ENCODE measurements at places on chromosomes 3 and 15.

GRCh38 chr15:90531147-90531546 is 1.4 kb downstream of the CRTC3 start:
- no peak for DNase-seq

- no peak for DNase-seq
These were observed 60.7 kb downstream of the ABI3BP start for GRCh38 chr3:100932491-100932890.

DNA sequence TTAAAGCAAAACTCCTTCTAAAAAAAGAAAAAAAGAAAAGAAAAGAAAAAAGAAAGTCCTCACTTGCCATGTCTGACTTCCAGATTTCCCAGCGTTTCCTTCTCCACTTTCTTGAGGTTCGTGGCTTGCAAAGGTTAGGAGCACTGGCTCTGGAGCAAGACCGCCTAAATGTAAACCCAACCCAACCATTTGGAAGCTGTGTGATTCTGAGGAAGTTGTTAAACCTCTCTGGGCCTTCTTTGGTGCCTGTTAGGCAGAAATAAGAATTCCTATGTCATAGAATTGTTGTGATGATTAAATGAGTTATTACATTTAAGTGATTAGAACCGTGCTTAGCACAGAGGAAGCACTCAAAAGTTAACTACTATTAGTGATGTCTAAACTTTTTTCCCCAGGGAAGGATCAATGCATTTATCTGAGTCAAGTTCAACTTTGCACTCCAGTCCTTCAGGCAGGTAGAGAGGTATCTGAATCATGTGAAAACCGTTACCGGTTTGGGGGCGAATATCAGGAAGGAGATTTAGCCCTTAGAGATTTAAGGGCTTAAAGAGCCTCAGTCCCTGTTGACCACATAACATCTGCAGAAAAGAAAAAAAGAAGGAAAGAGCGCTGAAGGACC is 78.3 kb upstream of the HES1 start:
- DNase-seq, result no peak

DNA sequence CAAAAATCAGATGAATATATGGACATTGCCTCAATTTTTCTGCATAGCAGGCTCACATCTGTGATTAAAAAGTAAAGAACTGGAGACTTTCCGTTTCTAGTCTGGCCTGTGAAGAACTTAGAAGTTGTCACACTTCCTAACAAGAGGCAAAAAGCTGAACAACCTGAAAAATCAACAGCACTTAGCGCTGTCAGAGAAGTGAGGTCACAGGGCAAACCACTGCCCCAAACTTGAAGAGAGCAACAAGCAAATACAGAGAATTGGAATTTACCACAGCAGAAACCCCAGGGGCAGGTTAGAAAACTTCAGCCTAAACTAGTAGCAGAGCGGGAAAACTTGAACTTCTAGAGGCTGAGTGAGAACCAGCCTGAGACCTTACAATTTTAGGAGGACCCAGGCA is 38.9 kb downstream of the CCDC54 start:
- DNase-seq, result no peak

GRCh38 chr3:159600291-159600690 is 388.3 kb upstream of the IL12A start:
- no peak for DNase-seq

GRCh38 chr15:57283774-57284503 is 92.4 kb upstream of the CGNL1 start:
- no peak for DNase-seq

DNA sequence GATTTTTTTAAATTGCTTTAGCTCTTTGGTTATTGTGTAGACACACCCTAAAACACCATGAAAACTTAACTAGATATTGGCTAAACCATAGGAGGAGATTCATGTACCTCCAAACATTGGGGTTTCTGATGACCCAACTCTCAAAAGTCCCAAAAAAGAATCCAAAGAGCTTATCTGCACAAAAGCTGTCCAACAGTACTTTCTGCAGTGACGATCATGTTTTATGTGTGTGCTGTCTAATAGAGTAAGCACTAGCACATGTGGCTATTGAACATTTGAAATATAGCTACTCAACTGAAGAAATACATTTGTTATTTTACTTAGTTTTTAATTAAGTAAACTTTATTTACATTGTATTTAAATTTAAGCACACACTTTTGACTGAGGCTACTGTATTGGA is 818.2 kb upstream of the LMCD1 start:
- no peak for DNase-seq

DNA sequence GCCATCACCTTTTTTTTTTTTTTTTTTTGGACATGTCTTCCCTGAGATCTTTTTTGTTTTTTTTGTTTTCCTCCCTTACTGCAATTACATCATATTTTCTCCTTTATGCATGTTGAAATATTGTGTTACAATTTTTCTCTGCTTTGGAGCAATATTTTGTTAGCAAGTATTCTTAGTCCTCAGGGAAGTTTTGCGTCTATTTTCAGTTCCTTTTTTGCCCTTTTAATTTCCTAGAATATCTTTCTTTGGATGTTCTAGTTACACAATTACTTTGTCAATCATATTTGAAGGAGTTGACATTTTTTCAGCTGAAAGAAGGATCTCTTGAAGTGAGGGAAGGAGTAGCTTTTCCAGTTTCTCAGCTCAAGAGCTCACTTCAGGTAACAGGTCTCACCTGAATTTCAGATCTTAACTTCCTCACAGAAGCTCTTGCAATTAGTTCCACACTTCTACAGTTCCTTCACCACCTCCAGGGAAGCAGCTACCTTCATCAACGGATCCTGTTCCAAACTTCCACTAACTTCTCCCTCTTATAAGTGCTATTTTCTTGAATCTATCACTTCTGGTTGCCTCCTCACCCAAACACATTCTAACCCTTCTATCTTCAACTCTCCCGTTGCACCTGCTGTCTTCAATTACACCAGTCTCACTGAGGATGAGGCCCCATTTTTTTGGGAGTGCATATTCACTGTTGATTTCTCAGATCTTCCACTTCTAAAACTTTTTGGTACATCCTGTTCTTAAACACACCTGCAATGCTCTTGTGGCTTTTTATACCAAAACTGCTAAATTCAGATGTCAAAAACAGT is 57.8 kb upstream of the CPOX start:
- no peak for DNase-seq

DNA sequence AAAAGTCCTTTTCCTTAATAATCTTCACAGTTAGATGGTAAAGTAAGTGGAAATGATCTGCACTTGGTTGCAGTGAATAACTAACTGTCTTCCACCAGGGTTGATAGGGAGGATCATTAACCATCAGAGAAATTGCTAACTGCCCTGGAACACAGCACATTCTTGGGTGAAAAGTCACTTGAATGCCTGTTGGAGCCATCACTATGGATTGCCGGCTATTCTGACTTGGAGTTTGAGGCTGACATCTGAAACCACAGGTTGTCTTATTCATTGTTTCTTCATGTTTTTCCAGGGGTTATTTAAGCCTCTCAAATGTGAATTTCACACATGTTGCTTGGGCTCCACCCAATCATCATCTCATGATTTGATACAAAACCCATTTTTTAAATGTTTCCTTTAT is 901.4 kb downstream of the MCTP2 start:
- no peak for DNase-seq

GRCh38 chr3:157513585-157513984 is 10.4 kb upstream of the VEPH1 start:
- DNase-seq, result no peak

- no peak for DNase-seq
These were observed 95.6 kb upstream of the TJP1 start for GRCh38 chr15:29917600-29918597.

DNA sequence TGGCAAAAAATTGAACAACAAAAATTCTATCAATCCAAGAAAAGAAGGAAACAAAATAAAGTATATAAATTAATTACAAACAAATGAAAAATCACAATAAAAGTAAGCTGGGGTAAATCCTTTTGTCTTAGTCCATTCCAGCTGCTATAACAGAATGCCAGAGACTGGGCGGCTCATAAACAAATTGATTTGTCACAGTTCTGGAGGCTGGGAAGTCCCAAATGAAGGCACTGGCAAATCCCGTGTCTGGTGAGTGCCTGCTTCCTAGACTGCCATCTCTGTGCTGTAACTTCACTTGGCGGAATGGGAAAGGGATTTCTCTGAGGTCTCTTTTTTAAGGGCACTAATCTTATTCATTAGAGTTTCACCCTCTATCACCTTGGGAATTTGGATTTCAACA is 53.6 kb upstream of the RPL35A start:
- DNase-seq, result no peak

DNA sequence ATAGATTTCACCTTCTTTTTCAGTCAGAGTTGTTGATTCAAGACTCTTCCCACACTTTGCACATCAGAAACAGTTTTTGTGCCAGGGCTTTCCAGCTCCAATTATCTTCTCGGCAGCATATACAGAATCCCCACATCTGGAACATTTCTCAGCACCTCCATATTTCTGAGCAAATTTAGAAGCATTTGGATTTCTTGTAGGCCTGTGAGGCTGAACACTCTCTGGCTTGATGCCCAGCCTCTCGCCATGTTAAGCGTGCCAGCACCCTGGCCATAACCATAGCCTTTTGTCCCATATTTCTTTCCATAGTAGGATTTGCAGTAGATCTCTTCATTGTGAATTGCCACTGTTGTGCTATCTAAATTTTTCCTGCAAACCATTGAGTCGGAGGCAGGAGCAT is 28.3 kb downstream of the CD80 start:
- DNase-seq, result no peak

DNA sequence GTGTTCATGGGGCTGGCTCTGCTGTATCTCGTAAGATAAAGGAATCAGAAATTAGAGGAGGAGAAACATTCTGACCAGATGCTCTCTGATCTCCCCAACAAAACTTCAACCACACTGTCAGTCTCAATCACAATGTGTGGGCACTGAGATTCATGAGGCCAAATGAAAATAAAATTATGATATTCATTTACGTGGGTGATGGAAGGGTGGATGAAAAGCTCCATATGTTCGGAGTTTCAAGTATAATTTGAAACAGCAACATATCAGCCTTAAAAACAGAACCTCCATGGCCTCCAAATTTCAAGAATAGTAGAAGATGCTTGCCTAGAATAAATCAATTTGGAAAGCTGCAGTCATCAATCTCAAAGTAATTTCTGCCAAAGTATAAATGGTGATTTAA is 363.7 kb downstream of the MAGI1 start:
- no peak for DNase-seq

GRCh38 chr3:173586166-173586565 is 188.6 kb downstream of the NLGN1 start:
- DNase-seq, result no peak

DNA sequence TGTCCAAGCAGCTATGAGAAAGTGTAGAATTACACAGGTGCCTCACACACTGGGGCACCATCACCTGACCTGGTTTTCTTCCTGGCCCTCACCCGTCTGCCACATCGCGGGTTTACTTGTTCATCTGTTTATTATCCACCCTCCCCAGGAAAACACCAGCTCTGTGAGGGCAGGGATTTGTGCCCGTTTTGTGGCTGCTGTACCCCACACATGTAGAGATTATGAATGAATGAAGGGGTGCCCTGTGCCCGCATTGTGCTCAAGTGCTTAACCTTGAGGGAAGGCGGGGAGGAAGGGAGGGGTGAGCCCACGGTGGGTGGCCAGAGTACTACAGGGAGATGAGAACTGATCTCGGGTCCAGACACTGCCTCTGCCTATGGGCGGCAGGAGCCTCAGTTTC is 108.4 kb downstream of the WNT7A start:
- no peak for DNase-seq

DNA sequence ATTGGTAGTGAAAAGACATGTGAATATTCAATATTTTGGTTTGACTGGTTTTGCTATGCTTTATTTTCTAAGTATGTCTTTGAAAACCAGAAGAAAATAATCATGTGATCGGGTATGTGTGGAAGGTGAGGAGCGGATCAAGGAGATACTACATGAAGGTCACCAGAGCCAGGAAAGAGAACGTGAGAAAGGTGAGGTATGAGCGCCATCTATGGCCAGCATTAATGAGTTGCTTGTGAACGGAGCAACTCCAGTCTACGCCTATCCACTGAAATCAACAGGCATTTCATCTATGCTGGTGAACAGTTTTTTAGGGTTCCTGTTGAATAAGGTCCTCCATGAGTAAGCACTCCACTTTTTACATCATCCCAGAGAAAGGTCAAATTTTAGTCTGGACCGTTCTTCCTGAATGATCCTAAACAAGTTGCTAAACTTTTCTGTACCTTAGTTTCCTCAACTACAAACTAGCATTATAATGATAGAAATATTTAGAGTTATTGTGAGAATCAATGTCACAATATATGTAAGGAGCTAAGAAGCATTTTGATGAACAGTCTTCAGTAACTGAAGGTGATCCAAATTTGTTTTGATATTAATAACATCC is 1435.2 kb upstream of the CADM2 start:
- DNase-seq, result no peak

GRCh38 chr3:65200310-65200970 is 512.6 kb upstream of the ADAMTS9 start:
- DNase-seq, result no peak

DNA sequence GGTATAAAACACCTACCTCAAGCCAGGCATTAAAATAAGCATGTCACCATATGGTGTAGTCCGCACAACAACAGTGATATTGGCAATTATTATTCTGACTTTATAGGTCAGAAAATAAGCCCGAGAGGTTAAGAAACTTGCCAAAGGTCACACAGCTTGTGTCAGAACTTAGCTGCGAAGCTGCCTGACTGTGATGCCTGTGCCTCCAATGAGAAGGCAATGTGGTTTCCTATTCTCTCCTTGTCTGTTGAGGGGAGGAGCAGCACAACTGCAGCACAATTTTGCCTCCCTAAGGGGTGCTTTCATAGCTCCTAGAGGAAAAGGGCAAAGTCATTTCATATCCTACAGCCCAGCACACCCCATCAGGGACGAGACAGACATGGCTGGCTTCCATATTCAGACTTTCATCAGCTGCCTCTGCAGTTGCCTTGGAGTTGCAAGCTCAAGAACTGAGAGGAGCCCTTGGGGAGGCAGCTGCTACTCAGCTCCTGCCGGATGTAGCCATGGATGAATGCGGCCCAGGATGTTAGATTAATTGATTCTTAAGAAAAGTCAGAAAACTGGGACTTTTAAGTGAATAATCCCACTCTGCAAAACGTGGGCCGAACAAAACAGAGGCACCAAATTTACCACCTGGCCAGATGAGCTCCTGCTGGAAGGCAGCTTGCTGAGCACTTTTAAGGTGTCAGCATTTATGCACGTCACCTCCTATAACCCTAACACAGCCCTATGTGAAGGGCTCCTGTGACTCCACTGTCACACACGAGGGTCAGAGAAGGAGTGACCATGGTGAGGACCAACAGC is 38.5 kb downstream of the MYO5C start:
- DNase-seq, result no peak

DNA sequence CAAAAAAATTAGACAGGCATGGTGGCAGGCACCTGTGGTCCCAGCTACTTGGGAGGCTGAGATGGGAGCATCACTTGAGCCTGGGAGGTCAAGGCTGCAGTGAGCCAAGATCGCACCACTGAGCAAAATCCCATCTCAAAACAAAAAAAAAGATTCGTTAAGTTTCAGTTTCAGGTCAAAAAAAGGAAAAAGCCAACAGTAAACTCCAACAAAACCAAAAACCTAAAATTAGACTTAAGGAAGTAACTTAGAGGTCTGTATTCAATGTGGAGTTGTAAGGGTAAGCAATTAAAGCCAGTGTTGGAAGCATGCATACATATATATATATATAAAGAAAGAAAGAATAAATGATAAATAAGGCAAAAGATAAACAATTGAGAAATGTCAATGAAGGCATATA is 11.8 kb downstream of the KPNA1 start:
- no peak for DNase-seq

GRCh38 chr15:82177291-82178010 is 85.1 kb downstream of the EFL1 start:
- no peak for DNase-seq

- DNase-seq, result no peak
These were observed 3.1 kb downstream of the MYRIP start for GRCh38 chr3:39812537-39812936.

Data from stimulated activated CD8-positive, alpha-beta memory T cell treated with anti-CD3 and anti-CD28 coated beads, Interleukin-2, amount 100 ng/mL, for 1 hour (primary cell).